Renal cortex interstitium (tissue), 15 donors: ENCODE measurements at places on chromosomes 3 and 15. TPM values are rescaled to one million over a fixed set of nuclear protein-coding genes. Genes with fewer than 3 reads are reported as not detected.

Gene TRH
- 0.44 TPM for polyA plus RNA-seq

Gene HAPLN3
- polyA plus RNA-seq, result 5.1 TPM

Gene ITIH3
- polyA plus RNA-seq, result 7.2 TPM

Gene C3orf85
- 16.4 TPM for polyA plus RNA-seq

Gene UROC1
- 0.10 TPM for polyA plus RNA-seq

Gene SLC27A2
- polyA plus RNA-seq, result 81.2 TPM

Gene DNAH12
- polyA plus RNA-seq, result 1.1 TPM

Gene PARP14
- polyA plus RNA-seq, result 24.3 TPM

Gene CSTA
- 0.86 TPM for polyA plus RNA-seq

Gene SPTSSB
- 2.4 TPM for polyA plus RNA-seq

Gene UCN2
- polyA plus RNA-seq, result 0.41 TPM

Gene FANCD2OS
- polyA plus RNA-seq, result 0.47 TPM

Gene RTP3
- not detected for polyA plus RNA-seq

Gene ADAMTS7
- polyA plus RNA-seq, result 21.2 TPM

Gene NAALADL2
- polyA plus RNA-seq, result 18.3 TPM

Gene APOD
- 9.6 TPM for polyA plus RNA-seq

Gene SERINC4
- polyA plus RNA-seq, result 0.24 TPM

Gene HTD2
- 16.6 TPM for polyA plus RNA-seq

Gene DMXL2
- 91.9 TPM for polyA plus RNA-seq

Gene DNAJA4
- polyA plus RNA-seq, result 25.3 TPM

Gene TRPM1
- polyA plus RNA-seq, result 0.37 TPM

Gene COL6A6
- polyA plus RNA-seq, result 2.7 TPM

Gene SEMA6D
- 27.7 TPM for polyA plus RNA-seq

Gene ADGRG7
- not detected for polyA plus RNA-seq

Gene GRK7
- 0.11 TPM for polyA plus RNA-seq

Gene ST8SIA2
- 4.0 TPM for polyA plus RNA-seq

Gene SMCO1
- polyA plus RNA-seq, result not detected

Gene ATP8B4
- 3.3 TPM for polyA plus RNA-seq

Gene FAM81A
- polyA plus RNA-seq, result 25.9 TPM

Gene PGBD4
- 2.4 TPM for polyA plus RNA-seq

Gene GOLGA8S
- 0.86 TPM for polyA plus RNA-seq

Gene AHSG
- polyA plus RNA-seq, result 2.2 TPM
